ENCODE measurements at places on chromosomes 7 and 10.

- no peak for DNase-seq
These were observed 84.6 kb downstream of the MAD1L1 start for GRCh38 chr7:2148189-2148588.

DNA sequence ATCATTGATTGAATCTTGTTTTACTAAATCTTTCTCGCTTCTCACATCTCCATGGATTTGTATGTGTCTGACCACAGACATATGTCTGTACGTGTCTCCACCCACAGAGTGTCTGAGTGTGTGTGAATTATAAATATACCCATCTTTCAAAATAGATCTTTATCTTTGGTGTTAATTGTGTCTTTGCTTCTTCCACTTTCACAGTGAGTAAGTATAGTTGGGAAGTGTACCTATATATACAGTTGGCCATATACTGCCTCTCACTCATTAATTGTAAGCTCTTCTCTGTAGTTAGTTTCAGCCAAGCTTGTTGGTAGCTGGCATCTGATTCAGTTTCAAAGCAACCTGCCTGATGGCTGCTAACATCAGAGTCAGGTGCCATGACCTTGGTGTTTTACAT is 18.4 kb downstream of the EEPD1 start:
- DNase-seq = no peak

DNA sequence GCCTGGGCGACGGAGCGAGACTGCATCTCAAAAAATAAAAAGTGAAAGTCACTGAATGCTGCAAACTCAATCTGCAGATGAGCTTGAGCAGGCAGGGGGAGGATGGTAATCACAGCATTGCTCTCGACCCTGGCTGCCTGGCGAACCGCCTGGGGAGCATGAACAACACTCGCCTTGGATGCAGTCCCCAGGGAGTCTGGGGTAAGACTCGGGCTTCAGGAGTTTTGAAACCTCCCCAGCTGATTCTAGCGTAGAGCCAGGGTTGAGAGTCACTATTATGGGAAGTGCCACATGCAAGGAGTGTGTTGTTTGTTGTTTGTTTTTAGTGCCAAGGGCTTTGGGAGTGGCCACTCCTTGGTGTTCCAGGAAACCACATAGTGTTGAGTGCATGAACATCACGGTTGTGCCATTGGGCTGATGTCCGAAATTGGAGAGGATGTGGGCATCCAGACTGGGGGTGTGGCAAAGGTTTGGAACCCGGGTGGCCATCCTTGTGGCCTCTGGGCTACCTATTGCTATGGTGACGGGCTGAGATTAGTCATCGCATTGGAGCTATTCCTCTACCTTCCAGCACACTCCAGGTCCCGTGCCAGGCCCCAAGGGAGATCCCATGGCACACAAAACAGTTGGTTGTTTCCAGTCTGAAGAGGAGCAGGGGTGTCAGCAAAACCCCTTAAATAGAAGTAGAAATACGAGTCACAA is 92.6 kb downstream of the RGS10 start:
- no peak for DNase-seq

DNA sequence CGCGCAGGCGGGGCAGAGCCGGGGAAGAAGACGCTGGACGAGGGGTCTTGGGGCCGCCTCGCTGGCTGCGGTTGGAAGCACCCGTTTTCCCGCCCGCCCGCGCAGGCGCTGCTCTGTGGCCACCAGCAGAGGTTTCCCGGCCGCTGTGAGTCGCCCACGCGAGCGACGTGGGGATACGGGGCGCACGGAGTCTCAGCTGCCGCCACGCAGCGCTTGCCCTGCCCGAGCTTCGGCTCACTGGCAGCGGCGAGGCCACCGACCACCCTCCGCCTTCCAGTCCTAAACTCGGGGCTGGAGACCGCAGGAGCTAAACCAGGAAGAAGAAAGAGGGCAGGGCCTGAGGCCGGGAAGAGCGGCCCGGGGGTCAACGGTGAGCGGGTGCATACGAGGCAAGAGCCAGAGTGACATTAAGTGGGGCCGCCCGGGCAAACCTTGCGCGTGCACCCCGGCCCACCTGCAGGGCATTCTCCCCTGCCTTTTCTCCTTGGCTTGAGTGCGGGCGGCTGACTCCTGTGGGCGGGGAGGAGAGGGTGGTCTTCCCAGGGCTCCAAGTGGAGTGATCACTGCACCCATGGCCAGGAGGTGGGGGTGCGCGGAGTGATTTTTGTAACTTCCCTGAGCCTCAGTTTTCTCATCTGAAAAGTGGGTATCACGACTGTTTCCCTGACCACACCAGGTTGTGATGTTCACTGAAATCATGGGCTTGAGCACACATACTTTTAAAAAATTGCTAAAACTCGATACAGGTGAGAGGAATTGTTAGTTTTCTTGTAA is 7.1 kb upstream of the EMX2 start:
- DNase-seq = no peak

- DNase-seq = peak; percentile 79
These were observed 10.8 kb downstream of the NKX6-2 start for GRCh38 chr10:132774902-132775863.

DNA sequence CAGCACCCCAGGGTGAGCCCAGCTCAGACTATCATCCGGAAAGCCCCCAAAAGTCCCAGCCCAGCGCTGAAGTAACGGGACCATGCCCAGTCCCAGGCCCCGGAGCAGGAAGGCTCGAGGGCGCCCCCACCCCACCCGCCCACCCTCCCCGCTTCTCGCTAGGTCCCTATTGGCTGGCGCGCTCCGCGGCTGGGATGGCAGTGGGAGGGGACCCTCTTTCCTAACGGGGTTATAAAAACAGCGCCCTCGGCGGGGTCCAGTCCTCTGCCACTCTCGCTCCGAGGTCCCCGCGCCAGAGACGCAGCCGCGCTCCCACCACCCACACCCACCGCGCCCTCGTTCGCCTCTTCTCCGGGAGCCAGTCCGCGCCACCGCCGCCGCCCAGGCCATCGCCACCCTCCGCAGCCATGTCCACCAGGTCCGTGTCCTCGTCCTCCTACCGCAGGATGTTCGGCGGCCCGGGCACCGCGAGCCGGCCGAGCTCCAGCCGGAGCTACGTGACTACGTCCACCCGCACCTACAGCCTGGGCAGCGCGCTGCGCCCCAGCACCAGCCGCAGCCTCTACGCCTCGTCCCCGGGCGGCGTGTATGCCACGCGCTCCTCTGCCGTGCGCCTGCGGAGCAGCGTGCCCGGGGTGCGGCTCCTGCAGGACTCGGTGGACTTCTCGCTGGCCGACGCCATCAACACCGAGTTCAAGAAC is 1.1 kb downstream of the VIM start:
- peak; percentile 55 for DNase-seq

- no peak for DNase-seq
These were observed 1.8 kb upstream of the CHN2 start for GRCh38 chr7:29192811-29193210.

DNA sequence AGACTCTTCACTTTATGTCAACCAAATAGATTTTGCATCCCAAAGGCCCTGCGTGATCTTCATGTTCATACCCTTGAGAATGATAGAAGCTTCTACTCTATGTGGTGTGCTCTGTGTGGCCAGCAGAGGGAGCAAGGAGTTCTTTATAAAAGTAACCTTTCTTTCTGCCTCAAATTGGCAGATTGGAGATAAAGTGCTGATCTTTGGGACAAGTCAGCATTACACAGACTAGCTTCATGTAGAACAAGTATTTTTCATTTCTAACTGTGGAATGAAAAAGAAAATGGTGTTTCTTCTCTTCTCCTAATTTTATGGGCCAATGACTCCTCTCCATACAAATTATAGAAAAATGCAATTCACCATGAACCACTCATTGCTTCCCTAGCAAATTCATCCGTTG is 1214.1 kb downstream of the SORCS1 start:
- DNase-seq = no peak

GRCh38 chr7:135801045-135801693 is 52.6 kb upstream of the FAM180A start:
- no peak for DNase-seq

DNA sequence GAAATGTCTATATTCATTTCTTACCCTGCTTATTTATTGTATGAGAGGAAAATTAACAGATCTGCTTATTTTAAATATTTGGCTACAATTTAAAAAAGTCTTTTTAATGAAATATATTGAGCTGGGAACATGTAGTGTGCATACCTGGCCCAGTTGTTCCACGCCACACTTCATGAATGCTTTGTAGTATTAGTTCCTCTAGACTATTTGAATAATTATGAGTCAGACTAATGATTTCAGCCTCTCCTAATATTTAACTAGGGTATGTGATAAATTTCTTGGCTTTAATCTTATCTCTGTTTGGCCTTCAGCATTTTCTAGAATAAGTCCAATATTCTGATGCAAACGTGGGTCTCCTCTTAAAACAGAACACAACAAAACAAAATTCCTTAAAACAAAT is 226.6 kb downstream of the CREB5 start:
- no peak for DNase-seq

GRCh38 chr10:21293518-21294356 is 231.7 kb downstream of the SKIDA1 start:
- DNase-seq = no peak

- DNase-seq = no peak
These were observed 532.5 kb upstream of the C7orf33 start for GRCh38 chr7:148058092-148058491.

DNA sequence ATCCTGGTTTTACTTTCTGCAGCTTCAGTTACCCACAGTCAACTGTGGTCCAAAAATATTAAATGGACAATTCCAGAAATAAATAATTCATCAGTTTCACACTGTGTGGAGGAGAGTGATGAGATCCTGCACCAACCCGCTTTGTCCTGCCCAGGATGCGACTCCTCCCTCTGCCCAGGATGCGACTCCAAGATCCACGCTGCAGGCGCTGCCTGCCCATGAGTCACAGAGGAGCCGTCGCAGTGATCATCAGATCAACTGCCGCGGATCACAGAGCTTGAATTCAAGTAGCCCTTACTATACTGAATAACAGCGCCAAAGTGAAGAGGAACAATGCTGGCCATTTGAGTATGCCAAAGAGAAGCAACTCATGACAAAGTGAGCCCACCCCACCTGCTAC is 61.5 kb downstream of the GRB10 start:
- no peak for DNase-seq

- no peak for DNase-seq
These were observed 2.3 kb downstream of the KLF6 start for GRCh38 chr10:3782451-3783315.

DNA sequence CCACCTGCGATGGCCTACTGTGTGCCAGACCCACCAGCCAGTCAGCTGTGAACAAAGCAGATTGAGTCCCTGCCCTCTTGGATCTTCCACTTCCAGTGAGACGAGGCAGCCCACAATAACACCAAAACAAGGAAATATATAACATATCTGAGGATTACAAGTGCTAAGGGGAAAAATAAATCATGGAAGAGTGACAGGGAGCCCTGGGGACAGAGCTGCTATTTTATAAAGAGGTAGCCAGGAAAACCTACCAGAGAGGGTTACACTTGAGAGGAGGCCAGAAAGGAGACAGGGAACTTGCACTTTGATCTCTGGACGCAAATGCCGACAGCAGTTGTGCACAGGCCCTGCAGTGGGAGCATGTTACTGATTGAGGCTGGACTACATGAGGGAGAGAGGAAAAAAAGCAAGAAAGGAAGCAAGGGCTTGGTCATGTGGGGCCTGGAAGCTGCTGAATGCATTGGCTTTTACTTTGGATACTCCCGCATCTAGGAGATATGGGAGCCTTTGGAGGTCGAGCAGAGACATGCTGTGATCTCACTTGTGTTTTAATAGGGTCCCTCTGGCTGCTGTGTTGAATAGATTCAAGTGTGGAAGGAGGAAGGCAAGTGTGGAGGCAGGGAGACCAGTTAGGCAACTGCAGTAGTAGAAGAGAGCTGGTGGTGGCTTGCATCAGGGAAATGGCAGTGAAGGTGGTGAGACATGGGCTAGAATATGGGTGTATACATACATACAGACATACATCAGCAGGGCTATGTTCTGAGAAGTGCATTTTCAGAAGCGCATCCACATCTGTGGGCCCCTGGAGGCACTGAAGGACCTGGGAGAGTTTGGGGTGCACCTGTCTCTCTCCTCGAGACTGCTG is 26.2 kb downstream of the MINDY4 start:
- DNase-seq = no peak

- no peak for DNase-seq
These were observed 29.6 kb downstream of the WBP1L start for GRCh38 chr10:102773320-102773719.

GRCh38 chr10:111873041-111873440 is 310.5 kb downstream of the GPAM start:
- DNase-seq = no peak

- no peak for DNase-seq
These were observed 284.6 kb downstream of the KLF6 start for GRCh38 chr10:3500408-3500856.

- no peak for DNase-seq
These were observed 78.3 kb downstream of the EGFR start for GRCh38 chr7:55097100-55097499.

DNA sequence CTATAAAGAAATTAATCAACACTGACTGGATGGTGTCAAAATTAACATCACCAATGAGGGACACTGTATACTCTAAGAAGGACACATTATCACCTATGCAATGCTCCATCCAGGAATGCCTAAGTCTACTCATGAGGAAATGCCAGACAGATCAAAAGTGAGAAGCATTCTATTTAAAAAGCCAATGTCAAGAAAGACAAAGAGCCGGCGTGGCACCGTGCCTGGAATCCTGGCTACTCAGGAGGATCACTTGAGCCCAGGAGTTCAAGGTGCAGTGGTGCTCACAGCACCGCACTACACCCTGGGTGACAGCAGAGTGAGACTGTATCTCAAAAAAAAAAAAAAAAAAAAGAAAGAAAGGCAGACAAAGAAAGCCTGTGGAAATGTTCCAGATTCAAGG is 45.5 kb upstream of the ANAPC16 start:
- DNase-seq = no peak

DNA sequence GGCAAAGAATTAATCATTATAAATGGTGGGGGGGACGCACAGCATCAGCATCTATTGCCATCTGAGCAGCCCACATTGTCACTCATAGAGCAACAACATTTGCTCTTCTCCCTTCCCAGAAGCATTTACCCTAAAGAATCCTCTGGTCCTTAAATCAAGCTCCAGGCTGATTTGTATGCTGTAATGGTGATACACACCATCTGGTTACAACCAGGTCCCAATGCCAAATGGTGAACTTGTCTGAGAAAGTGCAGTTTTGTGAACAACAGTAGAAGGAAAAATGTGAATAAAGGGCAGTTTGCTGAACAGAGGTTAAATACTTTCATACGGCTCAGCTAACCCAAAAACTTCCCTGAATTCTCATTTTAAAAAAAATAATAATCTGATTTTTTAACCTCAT is 38.8 kb upstream of the TCF7L2 start:
- no peak for DNase-seq

- no peak for DNase-seq
These were observed 192.6 kb downstream of the CFTR start for GRCh38 chr7:117672453-117672852.

- no peak for DNase-seq
These were observed 49.4 kb upstream of the MSRB2 start for GRCh38 chr10:23046027-23046426.
